ENCODE measurements at places on chromosomes 11 and 22.

DNA sequence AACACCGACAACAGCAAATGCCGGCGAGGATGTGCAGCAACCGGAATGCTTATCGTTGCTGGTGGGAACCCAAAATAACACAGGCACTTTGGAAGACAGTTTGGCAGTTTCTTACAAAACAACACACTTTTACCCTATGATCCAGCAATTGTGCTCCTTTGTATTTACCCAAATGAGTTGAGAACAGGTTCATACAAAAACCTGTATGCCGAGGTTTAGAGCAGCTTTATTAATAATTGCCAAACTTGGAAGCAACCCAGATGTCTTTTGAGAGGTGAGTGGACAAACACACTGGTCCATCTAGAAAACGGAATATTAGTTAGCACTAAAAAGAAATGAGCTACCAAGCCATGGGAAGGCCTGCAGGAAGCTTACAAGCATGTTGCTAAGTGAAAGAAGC lies 118.9 kb downstream of the CTTN start:
- DNase-seq: no peak

GRCh38 chr11:116901211-116901610 lies 63.8 kb upstream of the APOA1 start:
- no peak for DNase-seq

GRCh38 chr11:4111834-4112233 lies 17.2 kb downstream of the RRM1 start:
- DNase-seq: no peak

- DNase-seq: no peak
Measured at GRCh38 chr11:77071671-77072605, 5.2 kb downstream of the CAPN5 start.

- no peak for DNase-seq
Measured at GRCh38 chr11:17699147-17700114, 19.9 kb upstream of the MYOD1 start.

- DNase-seq: no peak
Measured at GRCh38 chr11:92464822-92465221, 240.2 kb downstream of the FAT3 start.

DNA sequence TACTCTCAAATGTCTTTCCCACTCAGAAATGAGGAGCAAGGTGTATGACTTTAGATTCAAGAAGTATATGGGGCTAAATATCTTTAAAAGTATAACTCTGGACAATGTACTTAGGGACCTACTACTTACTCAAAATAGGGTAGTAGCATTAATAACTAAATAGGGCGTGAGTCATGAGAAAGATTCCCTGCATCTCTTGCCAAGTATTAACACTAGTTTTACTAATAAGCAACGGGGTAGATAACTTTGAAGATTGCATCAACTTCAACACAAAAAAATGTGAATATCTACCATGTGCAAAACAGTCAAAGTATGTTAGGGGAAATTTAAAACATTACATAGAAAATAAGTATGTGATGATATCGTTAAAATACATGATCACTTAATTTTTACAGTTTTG lies 99.6 kb downstream of the PGR start:
- no peak for DNase-seq

GRCh38 chr11:30859669-30860068 lies 273.5 kb upstream of the MPPED2 start:
- DNase-seq: no peak

- DNase-seq: peak; percentile 37
Measured at GRCh38 chr11:9726321-9727022, 62.6 kb downstream of the SWAP70 start.

GRCh38 chr11:78453140-78453935 lies 35.7 kb upstream of the GAB2 start:
- no peak for DNase-seq

DNA sequence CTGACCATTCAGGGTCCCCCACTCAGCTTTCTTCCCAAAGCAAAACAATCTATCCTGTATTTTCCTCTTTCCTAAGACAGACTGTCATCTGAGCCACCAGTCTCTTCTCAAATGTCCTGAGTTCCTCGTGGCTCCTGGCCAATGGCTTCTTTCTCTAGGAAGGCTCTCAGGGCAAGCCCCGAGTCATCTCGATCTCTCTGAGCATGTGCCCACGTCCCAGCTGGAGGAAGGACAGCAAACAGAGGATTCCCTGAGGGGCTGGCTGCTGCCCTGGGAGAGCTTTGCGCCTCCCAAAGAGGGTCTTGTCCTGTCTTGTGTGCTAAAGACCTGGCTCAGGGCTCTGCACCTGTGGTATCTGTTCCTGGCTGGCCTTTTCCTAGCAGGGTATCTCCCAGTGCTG lies 8.3 kb downstream of the SLC37A2 start:
- no peak for DNase-seq
